Activated CD4-positive, alpha-beta T cell treated with anti-CD3 and anti-CD28 coated beads, Interleukin-2, amount 50 U/mL, for 4 hours (primary cell): ENCODE measurements at places on chromosomes 1 and 21.
A peak's percentile ranks its signal among the peaks of the same experiment; 100 is the strongest.

GRCh38 chr1:206736878-206737728, 33.5 kb upstream of the IL19 start:
- DNase-seq = peak; percentile 62

- no peak for DNase-seq
These were observed 58.7 kb upstream of the PDE9A start for GRCh38 chr21:42594616-42595282.

GRCh38 chr1:197218857-197219256, 49.2 kb upstream of the CRB1 start:
- DNase-seq = no peak

DNA sequence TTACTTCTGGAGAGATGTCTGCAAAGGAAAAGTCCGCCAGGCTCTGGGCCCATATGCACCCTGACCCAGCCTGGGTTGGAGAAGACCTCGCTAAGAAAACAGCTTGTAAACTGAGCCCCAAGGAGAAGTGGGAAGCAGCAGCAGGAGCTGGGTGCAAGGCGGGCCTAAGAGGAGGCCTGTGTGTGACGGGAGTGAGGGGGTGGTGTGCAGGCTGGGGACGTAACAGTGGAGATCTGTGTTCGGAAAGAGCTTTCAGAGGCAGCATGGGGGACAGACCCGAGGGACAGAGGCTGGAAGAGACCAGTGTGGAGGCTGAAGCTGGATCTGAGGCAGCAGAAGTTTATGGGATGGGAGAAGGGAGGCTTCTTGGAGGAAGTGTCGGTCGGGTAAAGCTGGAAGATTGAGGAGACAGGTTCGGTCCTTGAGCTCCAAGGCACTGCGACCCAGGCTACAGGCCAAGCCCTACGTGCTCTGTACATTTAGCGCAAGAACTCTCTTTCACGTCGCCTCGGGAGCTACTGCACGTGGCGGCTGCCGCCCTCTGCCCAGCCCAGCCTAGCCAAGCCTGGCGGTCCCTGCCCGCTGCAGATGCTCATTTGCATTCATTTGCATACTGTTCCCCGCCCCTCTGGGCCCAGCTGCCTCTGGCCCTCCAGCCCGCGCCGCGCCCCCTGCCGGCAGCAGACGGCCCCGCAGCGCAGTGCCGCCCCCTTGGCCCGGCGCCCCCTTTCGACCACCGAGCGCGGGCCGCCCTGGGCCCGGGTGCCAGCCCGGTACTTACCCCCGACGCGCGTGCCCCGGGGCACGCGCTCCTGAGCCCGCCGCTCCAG, 6.3 kb downstream of the HPCA start:
- no peak for DNase-seq

- no peak for DNase-seq
These were observed 428.0 kb upstream of the CAMK1G start for GRCh38 chr1:209155546-209155945.

DNA sequence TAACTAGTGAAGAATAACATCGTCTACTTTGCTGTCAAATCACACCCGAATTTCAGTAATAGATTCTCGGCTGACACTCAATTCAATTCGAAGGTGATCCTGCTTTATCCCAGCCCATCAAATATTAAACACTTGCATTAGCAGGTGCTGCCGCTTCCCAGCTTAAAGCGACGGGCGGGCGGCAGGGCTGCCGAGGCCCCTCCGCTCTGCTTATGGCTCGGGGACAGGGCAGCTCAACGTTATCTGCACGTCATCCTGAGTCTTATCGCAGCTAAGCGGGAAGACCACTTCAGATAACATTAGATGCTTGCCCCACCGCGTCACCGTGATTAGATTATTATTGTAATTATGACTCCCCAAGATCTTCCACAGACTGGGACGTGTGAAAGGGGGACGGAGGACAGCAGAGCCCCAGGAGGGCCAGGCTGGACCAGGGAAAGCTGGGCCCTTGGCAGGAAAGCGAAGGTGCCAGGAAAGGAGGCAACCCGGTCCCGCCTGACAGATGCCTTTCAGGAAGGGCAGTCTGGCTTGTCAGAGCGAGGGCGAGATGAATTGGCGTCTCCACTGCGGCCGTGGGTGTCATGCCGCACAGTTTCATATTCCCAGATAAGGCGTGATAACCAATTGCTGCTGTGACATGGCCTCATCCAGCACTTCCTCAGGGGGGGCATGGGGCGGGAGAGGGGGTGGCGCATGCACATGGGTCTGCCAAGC, 37.0 kb downstream of the DMAP1 start:
- no peak for DNase-seq

GRCh38 chr1:208531003-208531750, 287.0 kb upstream of the PLXNA2 start:
- no peak for DNase-seq

DNA sequence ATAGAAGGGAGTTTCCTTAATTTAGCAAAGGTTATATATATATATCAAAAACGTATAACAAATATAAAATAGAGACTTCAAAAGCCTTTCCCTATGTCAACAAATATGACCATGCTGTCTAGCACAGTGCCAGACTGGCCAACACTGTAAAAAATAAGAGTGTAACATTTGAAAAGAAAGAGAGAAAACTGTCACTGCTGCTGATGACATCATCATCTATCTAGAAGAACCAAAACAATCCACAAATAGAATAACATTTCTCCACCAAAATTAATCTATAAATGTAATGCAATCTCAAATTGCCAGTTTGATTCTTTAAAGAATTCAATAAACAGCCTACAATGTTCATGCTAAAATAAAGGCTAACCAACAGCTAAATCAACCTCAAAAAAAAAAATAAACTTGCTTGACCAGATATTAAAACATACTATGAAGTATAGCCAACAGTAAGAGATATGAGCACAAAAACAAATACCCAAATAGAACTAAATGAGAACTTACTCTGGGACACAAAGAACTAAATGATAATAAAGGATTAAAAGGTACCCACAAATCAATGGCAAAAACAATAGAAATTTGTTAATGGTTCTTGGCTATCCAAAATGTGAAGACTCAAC, 50.2 kb downstream of the ENAH start:
- no peak for DNase-seq

- DNase-seq = no peak
These were observed 19.9 kb downstream of the GBP1 start for GRCh38 chr1:89044970-89045721.

- DNase-seq = peak; percentile 73
These were observed 30.9 kb downstream of the SKI start for GRCh38 chr1:2258996-2259395.

DNA sequence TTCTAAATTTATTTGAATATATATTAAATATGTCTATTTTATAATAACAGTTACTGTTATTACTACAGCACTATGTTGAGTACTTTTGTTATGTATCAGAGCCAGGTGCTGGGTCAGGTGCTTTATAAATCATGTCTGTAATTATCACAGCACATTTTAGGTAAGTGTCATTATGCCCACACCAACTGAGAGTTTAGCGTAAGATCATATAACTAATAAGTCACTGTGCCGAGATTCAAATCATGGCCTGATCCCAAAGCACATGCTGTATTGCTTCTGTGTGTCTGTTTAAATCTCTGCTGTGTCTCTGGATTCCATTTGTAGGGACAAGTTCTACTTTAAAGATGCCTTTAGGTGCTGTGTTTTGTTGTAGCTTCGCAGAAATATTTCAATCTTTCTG, 1.9 kb downstream of the GPSM2 start:
- DNase-seq = no peak

DNA sequence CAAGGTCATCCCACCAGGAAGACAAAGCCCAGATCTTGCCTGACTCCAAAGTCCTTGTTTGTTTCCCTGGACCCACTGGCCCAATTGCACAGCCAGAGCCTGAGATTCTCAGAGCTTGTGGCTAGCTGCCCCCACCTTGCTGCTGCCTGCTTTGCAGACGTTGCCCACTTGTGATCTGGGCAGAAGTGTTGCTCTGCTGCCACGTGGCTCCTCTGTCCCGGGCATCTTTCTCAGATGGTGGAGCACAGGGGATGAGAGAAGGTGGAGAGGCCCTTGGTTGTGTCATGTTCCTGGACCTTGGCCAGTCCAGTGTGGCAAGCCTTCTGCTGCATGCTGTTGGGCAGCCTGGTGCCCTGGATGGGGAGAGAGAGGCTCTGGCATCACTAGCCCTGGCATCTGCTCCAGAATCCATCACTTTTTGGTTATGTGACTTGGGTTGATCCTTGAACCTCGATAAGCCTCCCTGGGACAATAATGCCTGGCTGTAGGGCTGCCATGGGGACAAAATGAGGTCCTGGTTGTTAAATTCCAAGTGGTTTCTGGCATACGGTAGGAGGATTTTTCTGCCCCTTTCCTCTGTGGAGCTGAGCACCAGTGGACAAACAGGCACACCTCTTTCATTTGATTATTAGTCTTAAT, 1.5 kb upstream of the NR0B2 start:
- DNase-seq = no peak

DNA sequence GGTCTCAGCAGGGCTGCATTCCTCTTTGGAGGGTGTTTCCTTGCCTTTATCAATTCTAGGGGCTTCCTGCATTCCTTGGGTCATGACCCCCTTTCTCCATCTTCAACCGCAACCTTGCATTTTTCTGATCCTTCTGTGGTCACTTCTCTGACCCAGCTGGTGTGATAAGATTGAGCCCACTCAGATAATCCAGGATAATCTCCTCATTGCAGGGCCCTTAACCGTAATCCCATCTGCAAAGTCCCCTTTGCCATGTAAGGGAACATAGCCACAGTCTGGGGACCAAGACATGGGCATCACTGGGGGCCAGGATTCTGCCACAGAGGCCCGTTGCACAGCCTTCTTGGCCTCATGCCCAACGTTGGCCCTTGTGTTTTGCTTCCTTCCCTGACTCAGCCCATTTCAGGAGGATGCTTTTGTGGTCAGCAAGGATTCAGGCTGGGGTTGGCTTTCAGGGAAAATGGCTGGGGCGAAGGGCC, 35.0 kb upstream of the IL19 start:
- no peak for DNase-seq

GRCh38 chr1:247350587-247350986, 18.9 kb upstream of the ZNF496 start:
- DNase-seq = no peak

DNA sequence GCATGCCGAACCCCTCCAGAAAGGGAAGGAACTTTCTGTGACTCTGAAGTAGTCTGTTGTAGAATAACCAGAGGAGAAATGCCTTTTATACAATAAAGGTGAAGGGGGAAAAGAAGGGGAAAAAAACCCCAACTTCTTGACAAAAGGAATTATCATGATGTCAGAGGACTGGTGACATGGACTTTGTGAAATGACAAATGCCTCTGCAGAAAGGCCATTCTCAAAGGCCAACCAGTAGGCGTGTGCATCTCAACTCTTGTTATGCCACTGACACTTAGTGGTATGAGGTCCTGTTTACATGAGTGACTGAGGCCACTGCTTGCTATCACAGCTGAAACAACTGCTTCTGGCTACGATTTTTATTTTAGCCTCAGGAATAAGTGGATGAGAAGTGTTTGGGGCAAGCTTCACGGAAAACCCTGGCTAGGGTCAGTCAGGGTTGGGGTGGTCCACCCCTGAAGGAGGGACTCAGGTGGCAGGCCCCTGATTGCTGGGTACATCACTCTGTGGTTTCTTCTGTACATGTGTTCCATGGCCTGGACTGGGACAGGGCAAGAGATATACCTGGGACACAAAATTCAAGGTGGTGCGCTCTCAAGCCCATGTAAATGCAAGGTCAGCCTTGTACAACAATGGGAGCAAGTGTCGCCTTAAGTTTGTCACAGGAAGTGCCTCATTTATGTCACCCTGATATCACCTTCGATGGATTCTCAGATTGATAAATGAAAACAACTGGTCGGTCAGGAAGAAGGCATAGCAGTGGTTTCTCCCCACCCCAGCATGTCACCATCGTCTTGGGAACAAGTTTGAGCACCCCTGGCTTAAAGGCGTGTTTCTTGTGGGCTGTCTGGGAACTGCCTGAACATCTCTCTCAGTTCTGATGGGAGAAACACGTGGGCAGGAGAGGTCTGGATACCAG, 12.4 kb downstream of the RUNX1 start:
- no peak for DNase-seq

DNA sequence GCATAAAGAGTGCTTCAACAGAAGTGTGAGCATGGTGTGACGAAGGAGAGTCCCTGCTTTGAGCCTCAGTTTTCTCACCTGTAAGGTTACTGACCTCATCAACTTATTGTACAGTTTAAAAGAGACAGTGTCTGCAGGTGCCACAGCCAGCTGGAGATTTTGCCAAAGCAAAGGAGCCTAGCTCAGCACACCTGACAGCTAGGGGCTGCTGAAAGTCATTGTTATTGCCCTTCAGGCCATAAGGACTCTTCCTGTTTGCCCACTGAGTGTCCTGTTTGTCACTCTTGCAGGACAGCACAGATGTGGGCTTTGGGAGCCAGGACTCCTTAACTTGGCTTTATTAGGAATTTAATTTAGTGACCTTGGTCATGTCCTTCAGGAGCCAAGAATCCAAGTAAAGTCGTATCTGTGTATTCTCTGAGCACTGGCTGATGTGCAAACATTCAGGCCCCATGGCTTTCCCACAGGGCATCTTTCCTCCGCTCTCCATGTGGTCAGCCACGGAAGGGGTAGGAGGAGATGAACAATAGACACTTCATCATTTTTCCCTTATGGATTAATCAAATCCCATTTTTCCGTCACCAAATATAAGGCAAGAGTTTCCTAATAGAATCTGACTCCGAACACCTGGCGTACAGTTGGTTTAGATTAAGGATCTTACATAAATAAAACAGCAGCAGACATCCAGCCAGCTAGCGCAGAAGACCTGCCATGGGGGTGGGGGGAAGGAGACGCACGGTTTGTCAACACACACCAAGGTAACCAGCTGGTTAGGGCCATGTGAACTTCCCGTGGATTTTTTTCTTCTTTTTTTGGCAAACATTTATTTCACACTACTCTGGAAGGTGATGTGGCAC, 43.1 kb upstream of the KANK4 start:
- no peak for DNase-seq

GRCh38 chr1:7552402-7552801, 218.7 kb upstream of the VAMP3 start:
- no peak for DNase-seq

DNA sequence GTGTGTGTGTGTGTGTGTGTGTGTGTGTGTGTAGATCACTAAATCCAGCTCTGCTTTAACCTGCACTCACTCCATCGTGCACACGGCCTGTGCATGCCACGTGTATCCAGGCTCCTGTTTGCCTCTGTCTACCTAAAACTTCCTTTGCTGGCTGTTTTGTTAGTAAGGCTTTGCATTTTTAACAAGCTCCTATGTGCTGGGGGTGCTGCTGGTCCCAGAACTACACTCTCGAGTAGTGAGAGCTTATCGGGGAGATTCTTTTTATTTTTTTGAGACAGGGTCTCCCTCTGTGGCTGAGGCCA, 596 bp upstream of the TCEA3 start:
- DNase-seq = no peak

DNA sequence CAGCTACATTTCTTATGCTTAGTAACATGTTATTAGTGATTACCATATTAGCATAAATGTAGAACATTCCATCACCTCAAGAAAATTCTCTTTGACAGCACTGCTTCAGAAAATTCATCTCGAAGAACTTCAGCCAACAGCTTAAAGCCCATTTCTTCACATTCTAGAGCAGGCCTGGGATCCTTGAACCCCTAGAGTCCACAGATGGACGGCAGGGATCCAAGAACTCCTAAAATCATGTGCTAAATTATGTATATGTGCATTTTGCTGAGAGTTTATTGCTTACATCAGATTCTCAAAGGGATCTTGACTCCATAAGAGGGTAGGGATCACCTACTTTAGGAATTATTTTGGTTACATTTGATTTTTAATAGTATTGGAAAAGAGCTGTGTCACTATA, 76.2 kb upstream of the TEKT2 start:
- DNase-seq = no peak
